Effector memory CD4-positive, alpha-beta T cell (primary cell): ENCODE measurements at places on chromosomes 7 and 10.

GRCh38 chr7:4809091-4809591, 33.7 kb downstream of the AP5Z1 start:
- DNase-seq = no peak
- H3K27me3 ChIP-seq = peaks cover 12% of the 10 kb centered on the region
- no peaks in the 10 kb centered on the region for H3K36me3 ChIP-seq
- H3K4me1 ChIP-seq = peaks cover 8% of the 10 kb centered on the region

DNA sequence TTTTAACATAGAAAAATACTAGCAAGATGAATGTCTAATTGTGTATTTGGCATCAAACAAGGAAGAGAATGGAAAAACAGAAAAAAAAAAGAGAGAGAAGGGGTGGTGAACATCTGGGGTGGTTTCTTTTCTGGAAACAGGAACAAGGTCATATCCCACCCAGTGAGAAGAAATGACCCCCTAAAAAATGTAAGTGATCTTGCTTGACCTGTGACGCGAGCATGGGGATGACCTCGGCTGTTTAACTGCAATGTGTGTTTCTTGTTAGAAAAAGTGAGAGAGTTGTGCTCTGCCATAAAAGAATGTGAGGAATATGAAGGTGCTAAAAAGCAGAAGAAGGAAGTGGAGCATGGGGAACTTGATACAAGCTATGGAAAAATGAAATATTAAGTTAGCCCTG, 258.5 kb downstream of the AGMO start:
- H3K36me3 ChIP-seq = no peaks in the 10 kb centered on the region
- H3K27me3 ChIP-seq = no peaks in the 10 kb centered on the region
- H3K4me3 ChIP-seq = no peak overlapping the region
- no peak overlapping the region for H3K27ac ChIP-seq
- no peaks in the 10 kb centered on the region for H3K4me1 ChIP-seq

DNA sequence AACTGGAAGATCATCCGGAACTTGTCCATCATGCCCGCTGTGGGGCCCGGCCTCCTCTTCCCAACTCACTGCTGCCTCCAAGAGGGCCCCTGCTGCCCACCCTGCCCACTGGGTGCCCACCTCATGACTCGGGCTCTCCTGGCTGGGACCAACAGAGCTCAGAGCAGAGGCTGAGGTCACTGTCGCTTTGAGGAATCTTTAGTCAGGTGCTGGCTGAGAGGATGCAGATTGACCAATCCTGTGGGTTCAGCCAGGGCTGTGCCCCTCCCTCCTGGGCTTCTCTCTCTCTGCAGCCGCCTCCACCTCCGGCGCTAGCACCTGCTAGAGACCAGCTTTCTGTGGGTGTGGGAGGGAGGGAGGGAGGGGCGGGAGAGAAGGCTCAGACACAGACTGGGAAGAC, at the start of gene CALHM1:
Gene CALHM1 (minus strand): TSS at position 181 of the 400 bp plus-strand sequence. CDS start 149 bp downstream, at position 32.
- DNase-seq = no peak
- no peaks in the 10 kb centered on the region for H3K27me3 ChIP-seq
- no peaks in the 10 kb centered on the region for H3K36me3 ChIP-seq

DNA sequence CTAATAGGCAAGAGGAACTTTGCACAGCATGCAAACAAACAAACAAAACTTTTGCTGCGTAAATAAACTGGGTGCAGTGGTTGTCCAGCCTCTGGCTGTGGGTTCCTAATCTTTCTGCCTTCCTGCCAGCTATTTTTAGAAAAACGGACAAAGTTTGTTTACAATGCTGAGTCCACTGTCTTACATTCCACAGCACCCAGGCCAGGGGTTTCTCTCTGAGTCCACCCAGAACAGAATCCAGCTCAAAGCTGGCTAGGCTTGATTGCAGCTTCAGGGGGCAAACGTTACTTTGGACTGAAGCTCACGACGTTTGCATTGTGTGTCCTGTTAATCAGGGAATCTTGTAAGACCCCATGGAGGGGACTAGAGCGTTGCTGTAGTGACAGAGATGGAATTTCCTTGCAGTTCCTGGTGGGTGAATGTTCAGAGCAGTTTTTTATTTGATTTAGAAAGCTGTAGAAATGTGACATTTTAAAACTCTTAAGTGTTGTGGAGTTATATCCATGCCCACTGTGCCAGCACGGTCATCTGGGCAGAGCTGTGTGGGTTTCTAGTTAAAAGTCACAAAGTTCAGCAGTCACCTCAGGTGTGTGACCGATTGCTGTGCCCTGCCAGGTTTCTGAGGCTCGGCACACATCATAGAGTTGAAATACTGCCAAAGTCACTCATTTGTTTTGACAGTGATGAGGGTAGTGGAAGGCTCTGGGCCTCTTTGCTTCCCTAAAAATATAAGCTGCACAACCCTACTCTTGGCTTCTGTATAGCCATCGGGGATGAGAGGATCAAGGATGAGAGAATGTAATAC, 247.0 kb downstream of the STK31 start:
- H3K36me3 ChIP-seq = no peaks in the 10 kb centered on the region
- no peaks in the 10 kb centered on the region for H3K27me3 ChIP-seq
- H3K4me3 ChIP-seq = no peak overlapping the region
- no peaks in the 10 kb centered on the region for H3K4me1 ChIP-seq

DNA sequence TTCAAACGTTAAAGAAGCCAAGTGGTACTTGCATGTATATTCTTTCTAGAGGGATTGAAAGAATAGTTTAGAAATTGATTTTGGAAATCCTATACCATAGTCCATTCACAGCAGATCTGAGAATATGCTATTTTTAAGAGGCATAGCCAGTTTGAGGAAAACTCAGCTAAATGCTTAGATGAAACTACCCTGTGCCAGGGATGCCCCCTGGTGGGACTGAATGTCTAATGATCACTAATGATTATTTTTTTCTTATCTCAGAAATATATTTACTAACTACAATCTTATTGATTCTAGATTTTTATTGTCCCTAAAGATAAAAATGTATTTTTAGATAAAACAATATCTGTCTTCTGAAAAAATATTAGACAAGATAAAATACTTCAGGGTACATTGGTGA, 844.9 kb upstream of the PHF14 start:
- no peaks in the 10 kb centered on the region for H3K36me3 ChIP-seq
- no peak for DNase-seq
- H3K4me3 ChIP-seq = no peak overlapping the region
- H3K4me1 ChIP-seq = no peaks in the 10 kb centered on the region
- H3K27ac ChIP-seq = no peak overlapping the region

DNA sequence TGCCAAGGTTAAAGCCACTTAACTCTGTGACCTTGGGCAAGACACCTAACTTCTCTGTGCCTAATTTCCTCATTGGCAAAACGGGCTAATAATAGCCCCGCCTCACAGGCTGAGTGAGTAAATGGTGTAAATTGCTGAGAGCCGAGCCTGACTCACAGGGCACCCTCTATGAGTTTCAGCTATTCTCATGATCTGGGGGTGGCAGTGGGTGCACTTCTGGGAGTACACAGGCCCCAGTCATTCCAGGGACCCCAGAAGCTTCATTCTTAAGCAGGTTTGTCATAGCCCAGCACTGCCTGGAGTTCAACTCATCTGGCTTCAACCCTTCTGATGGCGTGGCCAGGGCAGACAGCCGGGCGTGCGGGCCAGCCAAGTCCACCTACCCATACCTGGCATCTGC, 137.2 kb downstream of the GRID1 start:
- no peaks in the 10 kb centered on the region for H3K36me3 ChIP-seq
- no peaks in the 10 kb centered on the region for H3K4me1 ChIP-seq
- no peak for DNase-seq
- H3K4me3 ChIP-seq = no peak overlapping the region
- H3K27ac ChIP-seq = no peak overlapping the region

DNA sequence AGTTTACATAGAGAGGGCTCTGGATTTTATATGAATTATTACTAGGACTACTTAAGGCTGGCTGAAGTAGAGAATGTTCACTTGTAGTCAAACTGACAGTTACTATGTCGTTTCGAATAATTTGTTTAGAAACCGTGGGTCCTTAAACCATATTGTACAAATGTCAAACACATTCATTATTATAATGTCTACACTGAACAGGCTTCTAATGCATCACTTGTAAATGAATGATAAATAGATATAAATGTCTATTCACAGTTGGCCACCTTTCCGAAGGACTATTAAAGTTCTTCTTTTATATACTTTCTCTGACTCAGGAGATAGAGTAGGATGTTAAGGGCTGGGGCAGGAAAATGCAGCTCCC, 95.3 kb downstream of the SEMA3D start:
- H3K27me3 ChIP-seq = no peaks in the 10 kb centered on the region
- no peak for DNase-seq
- H3K36me3 ChIP-seq = no peaks in the 10 kb centered on the region
- no peaks in the 10 kb centered on the region for H3K4me1 ChIP-seq
- no peak overlapping the region for H3K27ac ChIP-seq

- no peak for DNase-seq
- no peaks in the 10 kb centered on the region for H3K27me3 ChIP-seq
- H3K27ac ChIP-seq = no peak overlapping the region
- H3K4me1 ChIP-seq = no peaks in the 10 kb centered on the region
- no peaks in the 10 kb centered on the region for H3K36me3 ChIP-seq
- no peak overlapping the region for H3K4me3 ChIP-seq
Measured at GRCh38 chr10:120810298-120810697, 40.9 kb upstream of the WDR11 start.

- H3K36me3 ChIP-seq = no peaks in the 10 kb centered on the region
- H3K27ac ChIP-seq = no peak overlapping the region
- H3K27me3 ChIP-seq = no peaks in the 10 kb centered on the region
- no peak overlapping the region for H3K4me3 ChIP-seq
Measured at GRCh38 chr10:130990486-130990885, 321.0 kb downstream of the TCERG1L start.
